ENCODE measurements at places on chromosomes 16 and 17.

DNA sequence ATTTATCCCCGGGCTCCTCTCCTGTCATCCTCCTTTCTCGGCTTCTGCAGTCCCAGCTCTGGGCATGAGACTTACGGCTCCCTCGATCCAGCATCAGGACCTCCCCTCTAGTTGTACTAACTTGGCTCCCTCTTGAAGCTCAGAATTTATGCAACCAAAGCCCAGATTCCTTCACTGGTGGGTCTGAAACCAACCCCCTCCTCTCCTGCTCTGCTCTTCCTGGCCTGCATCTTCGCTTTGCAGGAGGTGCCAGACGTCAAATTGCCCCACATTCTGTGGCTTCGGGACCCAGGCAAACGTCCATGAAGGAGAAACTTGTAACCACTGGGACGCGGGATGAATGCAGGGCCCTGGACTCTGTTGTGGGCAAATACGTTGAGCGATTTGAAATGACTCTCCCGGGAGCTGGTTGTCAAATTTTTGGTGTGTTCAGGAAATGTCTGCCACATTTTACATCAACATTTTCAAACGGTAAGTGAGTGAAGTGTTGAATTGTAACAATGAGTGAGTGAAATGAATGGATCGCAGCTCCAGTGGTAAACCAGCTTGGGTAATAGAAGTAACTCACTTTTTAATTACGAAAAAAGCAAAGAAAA lies 29.3 kb upstream of the ELAC2 start:
- DNase-seq: no peak

- no peak for DNase-seq
These were observed 22.2 kb downstream of the ANKFN1 start for GRCh38 chr17:56175299-56175955.

DNA sequence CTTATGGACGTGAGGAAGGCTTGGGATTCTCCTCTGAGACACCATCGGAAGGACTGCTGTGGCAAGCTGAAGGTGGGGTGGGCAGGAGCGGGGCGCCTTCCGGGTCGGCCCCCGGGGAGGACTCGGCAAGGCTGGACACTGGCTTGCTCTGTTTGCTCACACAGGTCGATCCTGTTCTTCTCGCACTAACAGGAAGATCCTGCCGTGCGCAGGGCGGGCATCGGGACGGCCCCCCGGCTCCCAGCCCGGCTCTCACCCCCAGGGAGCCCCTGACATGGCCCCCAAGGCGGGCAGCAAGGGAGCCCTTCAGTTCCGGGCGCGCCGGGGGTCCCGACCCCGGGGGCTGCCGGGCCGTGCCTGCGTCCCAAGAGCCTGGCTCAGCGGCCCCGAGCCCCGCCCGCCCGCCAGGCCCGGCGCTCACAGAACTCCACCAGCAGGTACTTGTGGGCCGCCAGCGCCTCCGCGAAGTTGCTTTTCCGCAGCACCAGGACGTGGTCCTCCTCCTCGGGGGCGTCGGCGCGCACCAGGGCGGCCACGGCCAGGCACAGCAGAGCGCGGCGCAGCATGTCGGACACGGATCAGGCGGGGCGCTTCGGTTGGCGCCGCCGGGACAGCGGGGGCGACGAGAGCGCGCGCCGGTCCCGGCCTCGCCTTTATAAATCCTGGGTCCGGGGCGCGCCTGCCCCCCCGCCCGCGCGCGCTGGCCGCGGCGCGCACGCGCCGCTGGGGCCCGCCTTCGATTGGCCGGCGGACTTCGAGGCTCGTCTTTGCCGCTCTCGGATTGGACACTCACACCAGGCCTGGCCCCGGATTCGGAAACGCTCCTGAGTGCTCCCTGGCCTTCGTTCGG lies at the start of gene P4HB:
Gene P4HB (minus strand): TSS at position 630 of the 850 bp plus-strand sequence. CDS start 64 bp downstream, at position 566.
- DNase-seq: peak; percentile 95

GRCh38 chr16:1182316-1182671 lies 29.4 kb downstream of the CACNA1H start:
- DNase-seq: no peak

DNA sequence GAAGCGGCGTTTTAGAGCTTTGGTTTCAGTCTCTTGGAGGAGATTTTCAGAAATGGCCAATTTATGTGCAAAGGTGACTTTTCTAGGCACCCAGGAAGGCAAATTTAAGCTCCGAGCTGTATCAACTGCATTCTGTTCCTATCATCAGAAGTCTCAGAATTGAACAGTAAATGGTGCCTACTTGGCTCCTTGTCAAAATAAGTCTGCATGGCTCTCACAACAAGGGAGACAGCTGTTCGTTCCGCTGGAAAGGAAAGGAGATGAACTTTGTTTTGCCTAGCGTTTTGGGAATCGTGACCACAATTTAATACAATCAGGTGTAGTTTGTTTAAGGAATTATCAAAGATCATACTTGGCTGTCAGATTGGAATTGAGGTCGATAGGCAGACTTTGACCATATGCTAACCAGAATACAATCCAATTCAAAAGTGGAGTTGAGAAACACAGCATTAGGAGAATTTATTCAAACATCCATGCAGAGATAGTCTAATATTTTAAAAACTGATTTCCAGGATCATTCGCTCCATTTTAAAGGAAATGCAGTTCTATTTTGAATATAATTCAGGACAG lies 139.4 kb downstream of the CPPED1 start:
- no peak for DNase-seq

DNA sequence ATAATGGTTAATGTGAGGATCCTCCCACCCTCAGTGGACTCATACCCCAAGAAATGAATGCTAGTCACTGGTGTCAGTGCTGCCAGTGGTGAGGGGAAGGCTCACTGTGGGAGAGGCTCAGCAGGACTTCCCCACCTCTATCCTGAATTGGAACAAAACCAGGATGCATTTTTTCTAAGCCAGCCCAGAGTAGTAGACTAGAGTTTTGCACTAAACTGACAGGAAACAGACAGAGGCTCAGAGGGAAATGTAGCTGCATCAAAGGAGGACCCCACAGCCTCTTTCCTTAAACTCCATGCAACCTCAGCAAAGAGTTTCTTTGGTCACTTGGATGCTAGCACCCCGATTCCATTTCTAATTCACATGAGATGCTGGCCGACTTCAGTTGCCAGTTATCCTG lies 10.7 kb upstream of the SKAP1 start:
- DNase-seq: no peak

DNA sequence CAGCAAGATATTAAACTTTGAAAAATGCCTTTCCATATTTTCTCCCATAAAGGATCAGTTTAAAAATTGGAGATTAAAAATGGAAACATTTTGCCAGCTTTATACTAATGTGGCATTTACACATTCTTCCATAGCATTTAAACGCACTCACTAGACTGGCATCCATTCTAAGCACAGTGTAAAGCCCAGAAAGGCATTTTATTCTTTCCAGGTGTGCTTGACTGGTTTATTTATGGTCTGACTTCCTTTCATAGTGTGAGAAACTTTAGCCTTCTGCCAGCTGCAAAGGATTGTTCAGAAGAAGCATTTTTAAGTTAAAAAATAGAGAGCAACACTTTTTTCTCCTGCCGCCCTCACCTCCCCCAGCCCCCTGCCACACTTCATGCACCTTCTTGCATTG lies 271.7 kb upstream of the PSMD7 start:
- DNase-seq: no peak

DNA sequence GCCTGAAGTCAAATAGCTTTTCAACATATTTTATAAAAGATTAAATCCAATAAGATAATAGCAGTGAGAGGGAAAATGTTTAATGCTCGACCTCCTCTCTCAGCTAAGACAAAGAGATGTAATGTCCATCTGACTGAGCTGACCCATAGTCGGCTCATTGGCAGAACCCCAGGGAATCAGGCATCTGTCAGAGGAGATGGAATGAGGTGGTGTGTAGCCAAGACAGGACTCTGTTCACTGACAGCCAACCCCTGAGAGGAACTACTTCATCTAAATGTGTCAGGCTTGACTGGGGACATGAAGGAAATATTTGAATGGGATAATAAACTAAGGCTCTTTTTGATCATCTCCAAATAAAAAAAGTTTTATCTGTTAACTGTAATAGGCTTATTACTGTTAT lies 188.0 kb downstream of the CDH11 start:
- DNase-seq: no peak

DNA sequence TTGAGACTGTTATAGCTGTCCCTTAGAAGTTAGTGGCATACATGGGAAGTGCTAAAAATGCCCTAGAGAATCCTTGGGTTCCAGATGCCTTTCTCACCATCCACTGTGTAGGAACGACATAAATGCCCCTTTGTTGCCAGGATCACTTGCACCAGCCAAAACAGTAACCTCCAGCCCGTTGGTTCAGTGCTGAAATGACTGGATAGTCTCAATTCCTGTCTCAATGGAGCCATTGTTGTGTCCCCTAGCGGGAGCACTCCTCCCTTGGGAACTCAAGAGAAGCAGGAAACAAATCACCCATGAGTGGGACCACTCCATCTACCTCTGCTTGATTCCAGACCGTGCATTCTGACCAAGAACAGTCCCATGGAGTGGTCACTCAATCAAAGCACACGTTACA lies 23.1 kb downstream of the MPHOSPH6 start:
- DNase-seq: no peak

DNA sequence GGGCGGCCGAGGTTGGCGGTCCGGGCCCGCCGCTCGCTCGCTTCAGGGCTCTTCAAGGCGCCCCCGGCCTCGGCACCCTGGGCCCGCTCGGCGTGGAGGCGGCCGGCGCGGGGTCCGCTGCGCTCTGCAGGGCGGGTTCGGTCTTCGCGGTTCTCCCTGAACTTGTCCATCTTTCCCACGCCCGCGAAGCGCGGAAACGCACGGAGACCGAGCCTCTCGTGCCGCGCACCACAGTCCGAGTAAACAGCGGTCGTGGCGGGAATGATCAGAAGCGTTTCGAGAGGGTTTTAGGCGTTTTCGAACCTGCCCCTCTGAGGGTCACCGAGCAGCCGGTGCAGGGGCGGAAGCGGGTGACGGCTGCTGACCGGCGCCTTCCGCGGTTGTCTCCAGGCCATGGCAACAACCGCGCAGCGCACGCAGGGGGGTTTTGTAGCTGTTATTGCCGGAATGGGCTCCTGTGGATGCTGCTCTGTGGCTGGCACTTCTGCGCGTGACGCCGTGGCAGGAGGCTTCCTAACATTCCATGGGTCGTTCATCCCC lies 414 bp downstream of the NARF start:
- no peak for DNase-seq

GRCh38 chr17:81831957-81832607 lies 1.0 kb downstream of the MCRIP1 start:
- DNase-seq: peak; percentile 34

DNA sequence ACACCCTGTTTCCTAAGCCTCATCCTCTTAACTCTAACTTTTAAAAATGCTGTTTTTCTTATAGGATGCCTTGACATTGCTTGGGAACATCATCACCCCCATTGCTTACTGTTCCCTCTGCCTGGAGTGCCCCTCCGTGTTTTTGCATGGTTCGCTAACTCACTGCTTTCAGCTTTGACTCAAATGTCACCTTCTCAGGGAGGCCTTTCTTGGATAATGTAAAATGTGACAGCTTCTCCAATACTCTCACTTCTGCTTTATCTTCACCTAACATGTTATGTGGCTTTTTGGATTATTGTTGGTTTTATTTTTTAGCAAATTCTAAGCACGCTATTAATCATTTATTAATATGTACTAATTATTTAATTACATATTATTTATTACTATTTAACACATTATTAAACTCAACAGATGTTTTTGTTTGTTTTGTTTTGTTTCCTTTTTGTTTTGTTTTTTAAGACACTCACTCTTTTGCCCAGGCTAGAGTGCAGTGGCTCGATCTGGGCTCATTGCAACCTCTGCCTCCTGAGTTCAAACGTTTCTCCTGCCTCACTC lies 3.8 kb downstream of the CRYM start:
- no peak for DNase-seq

DNA sequence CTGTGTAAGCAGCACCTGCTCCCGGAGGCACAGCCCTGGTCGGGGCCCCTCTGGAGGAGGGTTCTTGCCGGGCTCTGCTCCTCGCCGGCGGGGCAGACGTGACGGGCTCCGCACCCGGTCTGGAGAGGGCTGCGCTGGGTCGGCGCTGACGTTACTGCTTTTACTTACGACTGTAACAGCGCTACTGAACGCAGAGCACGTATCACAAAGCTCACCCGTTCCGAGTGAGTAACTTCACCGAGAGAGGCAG lies 1.3 kb upstream of the RAB40C start:
- peak; percentile 54 for DNase-seq

DNA sequence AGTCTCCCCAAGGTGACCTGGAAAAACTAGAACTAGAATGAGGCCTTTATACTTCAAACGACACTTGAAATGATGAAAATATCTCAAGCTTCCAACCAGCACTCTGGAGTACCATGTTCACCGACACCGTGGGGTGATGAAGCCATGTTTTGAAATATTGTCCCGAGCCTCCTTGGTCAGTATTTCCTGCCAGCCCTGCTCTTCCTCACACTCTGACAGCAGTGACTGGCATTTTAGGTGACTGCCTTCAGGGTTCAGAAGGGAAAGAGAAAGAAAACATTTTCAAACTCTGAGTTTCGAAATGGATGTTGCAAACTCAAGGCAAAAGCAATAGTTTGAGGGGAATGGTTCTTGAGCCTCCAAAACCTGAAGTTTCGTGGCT lies 39.3 kb upstream of the IRX6 start:
- DNase-seq: no peak

- peak; percentile 64 for DNase-seq
These were observed 671.1 kb downstream of the WWOX start for GRCh38 chr16:78770353-78771091.

DNA sequence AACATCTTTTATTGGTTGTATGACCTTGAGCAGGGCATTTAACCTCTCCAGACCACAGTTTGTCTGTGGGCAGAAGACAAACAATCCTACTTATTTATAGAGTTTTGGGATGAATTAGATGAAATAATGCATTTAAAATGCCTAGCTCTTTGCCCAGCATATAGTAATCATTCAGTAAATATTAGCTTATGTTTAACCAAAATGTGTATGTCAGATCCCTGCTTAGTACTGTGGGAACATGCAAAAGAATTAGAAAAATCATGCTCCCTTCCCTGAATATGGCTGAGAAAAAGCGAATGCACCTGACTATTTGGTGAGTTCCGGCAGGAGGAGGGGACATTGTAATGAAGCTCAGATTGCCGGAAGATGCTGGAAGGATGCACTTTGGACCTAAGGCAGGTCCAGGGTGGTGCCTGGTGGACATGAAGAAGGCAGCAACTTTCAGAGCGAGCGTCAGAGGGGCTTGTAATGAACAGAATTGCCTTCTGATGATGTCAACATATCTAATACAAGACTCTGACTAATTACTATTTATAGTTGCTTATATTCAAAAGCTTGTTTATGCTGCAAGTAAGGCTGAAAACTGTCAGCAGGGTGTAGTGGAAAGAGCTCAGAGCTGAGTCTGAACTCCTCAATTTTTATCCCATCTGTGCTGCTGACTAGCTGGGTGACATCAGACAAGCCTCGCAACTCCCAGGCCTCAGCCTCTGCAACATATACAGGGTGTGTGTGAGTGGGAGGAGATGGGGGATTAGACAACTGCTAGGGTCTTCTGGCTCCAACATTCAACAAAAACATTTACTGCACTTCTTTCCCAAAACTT lies 221.2 kb downstream of the PRKCA start:
- no peak for DNase-seq

DNA sequence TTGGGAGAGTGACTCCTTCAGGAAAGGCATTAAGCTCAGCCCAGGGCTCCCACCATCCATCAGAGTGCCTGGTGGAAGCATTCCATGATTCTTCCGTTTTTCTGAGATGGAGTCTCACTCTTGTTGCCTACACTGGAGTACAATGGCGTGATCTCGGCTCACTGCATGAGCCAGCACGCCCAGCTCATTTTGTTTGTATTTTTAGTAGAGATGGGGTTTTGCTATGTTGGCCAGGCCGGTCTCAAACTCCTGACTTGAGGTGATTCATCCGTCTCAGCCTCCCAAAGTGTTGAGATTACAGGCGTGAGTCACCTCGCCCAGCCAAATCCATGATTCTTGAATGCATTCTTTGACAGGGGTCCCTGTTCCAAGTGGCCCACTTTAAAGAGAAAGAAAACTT lies 23.1 kb downstream of the MIS12 start:
- DNase-seq: no peak

GRCh38 chr16:7492122-7492521 lies 159.5 kb downstream of the RBFOX1 start:
- no peak for DNase-seq

Measured in T-helper 2 cell (primary cell).